ENCODE measurements at places on chromosomes 16 and 17.

DNA sequence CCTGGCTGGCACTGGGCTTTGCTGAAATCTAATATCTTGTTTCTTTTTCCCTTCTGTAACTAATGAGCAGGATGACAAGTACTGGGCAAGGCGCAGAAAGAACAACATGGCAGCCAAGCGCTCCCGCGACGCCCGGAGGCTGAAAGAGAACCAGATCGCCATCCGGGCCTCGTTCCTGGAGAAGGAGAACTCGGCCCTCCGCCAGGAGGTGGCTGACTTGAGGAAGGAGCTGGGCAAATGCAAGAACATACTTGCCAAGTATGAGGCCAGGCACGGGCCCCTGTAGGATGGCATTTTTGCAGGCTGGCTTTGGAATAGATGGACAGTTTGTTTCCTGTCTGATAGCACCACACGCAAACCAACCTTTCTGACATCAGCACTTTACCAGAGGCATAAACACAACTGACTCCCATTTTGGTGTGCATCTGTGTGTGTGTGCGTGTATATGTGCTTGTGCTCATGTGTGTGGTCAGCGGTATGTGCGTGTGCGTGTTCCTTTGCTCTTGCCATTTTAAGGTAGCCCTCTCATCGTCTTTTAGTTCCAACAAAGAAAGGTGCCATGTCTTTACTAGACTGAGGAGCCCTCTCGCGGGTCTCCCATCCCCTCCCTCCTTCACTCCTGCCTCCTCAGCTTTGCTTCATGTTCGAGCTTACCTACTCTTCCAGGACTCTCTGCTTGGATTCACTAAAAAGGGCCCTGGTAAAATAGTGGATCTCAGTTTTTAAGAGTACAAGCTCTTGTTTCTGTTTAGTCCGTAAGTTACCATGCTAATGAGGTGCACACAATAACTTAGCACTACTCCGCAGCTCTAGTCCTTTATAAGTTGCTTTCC, 56.0 kb downstream of the HLF start:
- DNase-seq: no peak

- no peak for DNase-seq
These were observed 458.8 kb upstream of the HSBP1 start for GRCh38 chr16:83348991-83349390.

- no peak for DNase-seq
These were observed 51.7 kb downstream of the SNX11 start for GRCh38 chr17:48159232-48159631.

DNA sequence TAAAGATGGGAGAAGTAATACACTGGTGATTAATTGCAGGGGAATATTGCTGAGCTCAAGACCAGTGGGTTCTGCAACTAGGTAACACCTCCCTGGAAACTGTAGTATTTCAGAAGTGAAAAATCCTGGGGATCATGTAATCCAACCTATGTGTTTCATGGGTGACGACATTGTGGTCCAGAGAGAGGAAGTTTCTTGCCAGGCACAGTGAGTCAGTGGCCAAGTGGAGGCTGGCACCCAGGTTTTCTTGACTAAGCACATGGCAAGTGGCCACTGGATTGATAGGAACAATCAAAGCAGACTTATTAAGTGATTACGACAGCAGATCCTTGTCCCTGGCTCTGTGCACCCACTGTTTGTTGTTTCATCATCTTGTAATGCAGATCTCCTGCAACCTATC, 14.6 kb upstream of the CIITA start:
- DNase-seq: no peak

GRCh38 chr16:55207693-55208428, 116.1 kb upstream of the IRX6 start:
- no peak for DNase-seq

GRCh38 chr17:59892251-59892923, 356 bp downstream of the TUBD1 start:
- peak; percentile 25 for DNase-seq

GRCh38 chr17:39225959-39226683, 376 bp upstream of the STAC2 start:
- DNase-seq: peak; percentile 88

- DNase-seq: no peak
These were observed 221.7 kb upstream of the XYLT1 start for GRCh38 chr16:17692484-17692883.

DNA sequence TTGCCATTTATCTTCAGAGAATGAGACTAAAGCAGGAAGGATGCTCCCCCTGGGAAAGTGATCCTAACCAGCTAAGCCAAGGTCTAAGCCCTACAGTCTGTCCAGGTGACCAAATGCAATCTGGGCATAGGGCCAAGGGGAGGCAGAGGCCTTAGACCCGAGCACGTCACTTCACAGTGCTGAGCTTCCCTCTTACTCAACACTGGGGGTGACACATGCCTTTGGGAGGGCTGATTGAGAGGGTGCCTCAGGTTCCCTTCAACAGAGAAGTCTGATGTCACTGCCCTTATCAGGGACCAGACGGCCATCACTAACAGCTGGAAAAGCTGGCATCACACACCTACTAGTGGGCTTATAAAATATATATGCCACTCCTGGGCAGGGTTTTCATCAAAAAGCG, 4.0 kb downstream of the CIAO2B start:
- DNase-seq: no peak

DNA sequence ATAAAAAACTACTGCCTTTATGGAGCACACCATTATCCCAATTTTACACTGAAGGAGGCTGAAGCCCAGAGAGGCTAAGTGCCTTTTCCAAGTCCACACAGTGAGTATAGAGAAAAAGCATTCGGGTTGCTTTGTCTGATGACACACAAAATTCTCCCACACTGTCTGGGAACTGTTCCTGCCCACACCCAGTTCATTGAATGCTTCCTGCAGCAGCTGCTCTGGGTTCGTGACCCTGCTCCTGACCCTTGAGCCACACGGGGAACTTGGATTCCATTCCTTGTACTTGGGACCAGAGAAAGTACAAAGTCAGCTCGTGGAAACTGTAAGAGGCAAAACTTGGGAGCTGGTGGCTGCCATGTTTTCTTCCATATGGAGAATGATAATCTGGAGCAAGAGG, 57.9 kb downstream of the AKAP1 start:
- DNase-seq: no peak

DNA sequence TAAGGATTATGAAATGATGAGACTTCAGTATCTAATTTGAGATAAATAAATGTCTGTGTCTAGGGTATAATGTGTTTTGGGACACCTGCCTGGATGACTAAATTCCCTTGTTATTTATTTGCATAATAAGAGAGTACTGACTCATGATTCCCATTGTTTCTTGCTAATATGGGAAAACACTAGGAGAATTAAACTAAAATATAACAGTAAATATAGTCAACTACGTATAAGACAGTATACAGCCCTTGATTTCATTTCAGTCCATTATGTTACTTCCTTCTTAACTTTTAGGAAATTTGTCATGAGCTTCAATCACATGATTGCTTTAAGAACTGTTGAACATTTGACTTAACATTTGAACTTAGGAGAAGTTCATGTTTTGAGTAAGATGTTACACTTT, 62.4 kb downstream of the VMP1 start:
- no peak for DNase-seq

- no peak for DNase-seq
These were observed 201.8 kb downstream of the CDH11 start for GRCh38 chr16:64919929-64920607.

DNA sequence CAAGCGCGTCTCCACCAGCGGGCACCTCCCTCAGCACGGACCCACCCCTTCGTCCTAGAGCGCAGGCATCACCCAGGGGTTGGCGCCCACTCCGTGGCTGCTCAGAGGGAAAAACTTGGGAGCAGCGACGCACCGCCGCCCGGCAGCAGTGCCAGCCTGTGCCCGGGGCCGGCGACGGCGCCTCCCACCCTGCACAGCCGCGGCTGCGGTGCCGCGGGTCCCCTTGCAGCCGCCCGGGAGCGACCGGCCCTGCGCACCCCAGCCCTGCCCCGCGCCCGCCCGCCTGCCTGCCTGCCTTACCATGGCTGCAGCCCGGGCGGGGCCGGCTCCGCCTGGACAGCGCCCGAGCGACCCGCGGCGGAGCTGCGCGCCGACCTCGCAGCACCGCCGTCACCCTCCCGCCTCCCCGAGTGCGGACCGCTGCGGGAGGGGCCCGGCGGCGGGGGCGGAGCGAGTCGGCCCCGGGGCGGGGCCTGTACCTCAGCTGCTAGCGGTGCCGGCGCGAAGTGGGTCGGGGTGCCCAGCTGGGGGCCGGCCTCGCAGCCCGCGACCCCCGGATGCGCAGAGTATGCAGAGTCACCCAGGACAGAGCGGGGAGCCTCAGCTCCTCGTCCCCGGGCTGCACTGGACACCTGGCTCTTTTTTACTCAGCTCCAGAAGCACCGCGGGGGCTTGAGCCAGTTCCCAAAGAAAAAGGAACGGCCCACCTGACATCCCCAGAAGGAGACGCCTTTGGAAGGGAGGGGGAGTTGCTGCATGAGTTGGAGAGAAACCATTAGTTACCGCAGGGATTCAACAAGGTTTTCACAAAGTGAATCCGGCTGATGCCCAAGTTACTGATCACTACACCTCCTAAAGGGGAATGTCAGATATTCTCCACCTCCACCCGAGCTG, 17.5 kb upstream of the MTMR4 start:
- DNase-seq: no peak

- DNase-seq: no peak
These were observed 178.0 kb downstream of the WWOX start for GRCh38 chr16:78277321-78278055.

DNA sequence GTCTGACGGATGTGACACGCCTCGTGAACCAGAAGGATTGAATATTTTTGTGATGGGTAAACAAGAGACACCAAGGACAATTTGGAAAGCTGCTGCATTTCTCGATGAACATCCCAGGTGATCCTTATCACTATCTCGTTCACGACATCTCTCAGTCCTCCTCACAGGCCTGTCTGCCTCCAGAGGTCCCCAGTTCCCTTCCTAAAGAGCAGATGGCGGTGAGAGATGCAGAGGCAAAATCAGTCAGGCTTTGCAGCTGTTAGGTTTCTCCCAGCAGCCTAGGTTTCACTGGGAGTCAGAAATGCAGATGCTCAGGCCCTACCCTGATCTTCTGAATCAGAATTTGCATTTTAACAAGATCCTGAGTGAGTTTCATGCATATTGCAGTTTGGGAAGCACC, 23.6 kb downstream of the SCPEP1 start:
- no peak for DNase-seq

- no peak for DNase-seq
These were observed at the start of gene USH1G for GRCh38 chr17:74922694-74923537. Gene USH1G (minus strand): TSS chr17:74923255. CDS start chr17:74923073, 182 bp downstream.

DNA sequence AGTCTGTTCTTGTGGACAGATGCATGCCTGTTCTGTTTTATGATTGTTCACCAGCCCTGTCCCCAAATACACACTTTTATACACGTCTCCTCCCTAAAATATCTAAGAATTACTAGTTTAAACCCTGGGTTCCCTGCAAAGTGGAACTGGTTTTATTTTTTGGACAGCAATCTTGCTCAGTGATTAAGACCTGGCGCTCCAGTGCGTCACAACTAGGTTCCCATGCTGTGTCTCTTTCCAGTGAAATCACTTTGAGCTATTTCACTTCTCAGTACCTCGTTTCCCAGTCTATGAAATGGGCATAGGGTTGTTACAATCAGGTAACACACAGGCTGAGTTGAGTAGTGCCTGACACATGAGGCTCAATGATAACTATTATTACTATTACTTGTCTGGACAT, 1.1 kb downstream of the CEP20 start:
- DNase-seq: no peak

- DNase-seq: no peak
These were observed 105.3 kb downstream of the RAP1GAP2 start for GRCh38 chr17:2901582-2901981.

DNA sequence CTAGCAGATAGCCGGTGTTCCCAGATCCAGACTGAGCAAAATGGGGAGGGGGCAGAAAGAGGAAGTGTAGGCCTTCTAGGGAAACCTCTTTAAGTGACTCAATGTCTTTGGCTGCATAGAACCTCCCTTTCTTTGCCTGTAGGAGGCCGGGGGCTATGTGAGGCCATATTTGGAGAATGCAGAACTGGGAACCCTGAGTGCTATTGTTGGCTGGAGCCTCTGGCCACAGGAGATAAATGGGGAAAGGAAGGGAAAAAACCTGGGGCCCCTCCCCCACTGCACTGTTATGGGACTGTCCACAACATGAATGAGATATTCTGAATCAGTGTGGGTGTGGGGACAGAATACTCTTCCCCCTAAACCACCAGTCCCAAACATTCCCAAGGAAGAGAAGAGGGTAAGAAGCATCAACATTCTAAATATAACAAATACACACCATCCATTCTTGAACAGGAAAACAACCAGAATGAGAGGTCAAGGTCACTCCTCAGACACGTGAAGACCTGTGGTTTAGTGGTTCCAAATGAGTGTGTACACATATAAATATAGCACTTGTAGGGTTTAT, 2.4 kb downstream of the VPS25 start:
- no peak for DNase-seq

- DNase-seq: no peak
These were observed at the start of gene MAP3K14 for GRCh38 chr17:45316434-45317110. Gene MAP3K14 (minus strand): TSS chr17:45317020. CDS start chr17:45290745, 26,275 bp downstream.

- no peak for DNase-seq
These were observed 4.9 kb downstream of the IRX6 start for GRCh38 chr16:55328611-55329569.

DNA sequence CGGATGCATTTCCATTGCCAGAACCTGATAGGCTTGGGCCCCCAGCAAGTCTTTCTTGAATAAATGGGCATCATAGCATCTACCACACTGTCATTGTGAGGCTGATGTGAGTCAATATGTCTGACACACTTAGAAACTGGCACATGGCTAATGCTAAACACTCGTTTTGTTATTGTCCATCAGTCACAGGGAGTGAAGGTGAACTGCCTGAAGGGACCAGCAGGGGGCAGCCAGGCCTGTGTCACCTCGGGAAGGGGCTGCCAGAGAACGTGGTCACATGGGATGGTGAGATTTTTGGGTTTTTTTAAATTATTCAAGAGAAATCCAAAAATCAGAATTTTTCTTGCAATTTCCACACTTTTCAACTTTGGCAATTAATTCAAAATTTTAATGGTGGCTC, 831 bp upstream of the RCVRN start:
- DNase-seq: peak; percentile 29

GRCh38 chr16:75099738-75100602, 16.6 kb downstream of the LDHD start:
- DNase-seq: no peak

DNA sequence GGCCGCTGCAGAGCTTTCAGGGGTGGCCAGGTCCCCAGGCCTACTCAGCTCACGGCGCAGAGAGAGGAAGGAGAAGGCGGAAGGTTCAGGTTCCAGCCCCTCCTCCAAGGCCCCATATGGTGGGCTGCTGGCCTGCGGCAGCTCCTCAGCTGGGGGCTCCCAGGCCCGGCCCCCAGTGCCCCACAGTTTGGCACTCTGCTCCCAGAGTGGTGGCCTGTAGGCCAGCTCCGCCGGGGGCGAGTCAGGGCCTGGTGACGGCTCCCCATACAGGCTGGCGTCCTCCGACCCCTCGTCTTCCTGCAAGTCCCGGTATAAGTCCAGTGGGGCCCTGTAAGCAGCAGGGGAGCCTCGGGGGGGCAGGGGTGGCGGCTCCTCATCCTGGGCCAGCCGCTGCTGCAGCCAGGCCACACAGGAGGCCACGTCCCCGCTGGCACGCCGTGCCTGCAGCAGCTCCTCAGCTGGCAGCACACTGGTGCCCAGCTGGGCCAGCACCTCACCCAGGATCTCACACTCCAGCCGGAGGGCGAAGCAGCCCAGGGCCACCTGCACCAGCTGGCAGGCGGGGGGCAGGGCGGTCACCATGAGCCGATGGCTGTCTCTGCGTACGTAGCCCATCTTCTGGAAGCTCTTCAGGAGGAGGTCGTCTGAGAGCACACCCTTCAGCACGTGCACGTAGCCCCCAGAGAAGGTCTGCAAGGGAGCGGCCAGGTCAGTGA, 3.7 kb downstream of the SPATA2L start:
- no peak for DNase-seq

All from iPS DF 6.9 (cell line).